ENCODE measurements at places on chromosomes 7 and 10. TPM values are rescaled to one million over a fixed set of nuclear protein-coding genes. Genes with fewer than 3 reads are reported as not detected.

DNA sequence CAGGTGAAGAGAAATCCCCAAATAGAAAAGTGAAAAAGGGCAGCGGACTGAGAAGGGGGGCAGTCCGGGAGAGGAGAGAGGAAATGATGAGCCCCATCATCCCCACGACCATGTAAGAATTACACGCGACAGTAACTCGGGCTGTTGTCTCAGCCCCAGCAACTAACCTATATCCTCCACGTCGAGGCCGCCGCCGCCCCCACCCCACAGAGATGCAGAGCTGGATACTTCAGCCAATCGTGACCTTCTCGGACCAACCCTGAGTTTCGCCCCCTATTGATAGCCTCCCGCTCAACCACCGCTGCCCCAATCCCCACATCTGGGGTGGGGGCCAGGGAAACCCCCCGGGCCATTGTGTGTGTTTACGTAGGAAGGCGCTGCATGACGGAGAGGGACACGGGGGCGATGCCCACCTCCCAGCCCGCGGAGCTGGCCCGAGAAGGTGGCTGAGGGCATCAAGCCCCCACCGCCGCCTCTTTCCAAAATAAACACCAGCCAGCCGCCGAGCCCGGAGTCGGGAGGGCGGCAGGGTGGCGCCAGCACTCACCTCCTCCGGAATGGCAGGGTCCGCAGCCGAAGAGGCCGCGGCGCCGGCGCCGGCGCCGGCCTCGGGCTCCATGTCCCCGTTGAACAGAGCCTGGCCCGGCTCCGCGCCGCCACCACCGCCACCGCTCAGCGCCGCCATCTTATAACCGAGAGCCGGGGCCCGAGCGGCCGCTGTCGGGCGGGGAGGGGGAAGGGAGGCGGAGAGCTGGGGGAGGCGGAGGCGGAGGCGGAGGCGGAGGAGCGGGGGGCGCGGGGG is 509 bp downstream of the BRAF start:
- no peaks in the 10 kb centered on the region for H3K36me3 ChIP-seq
- H3K4me3 ChIP-seq = no peak overlapping the region
- no peaks in the 10 kb centered on the region for H3K27me3 ChIP-seq
- H3K27ac ChIP-seq = no peak overlapping the region

The FFAR4 gene
- polyA plus RNA-seq = not detected

DNA sequence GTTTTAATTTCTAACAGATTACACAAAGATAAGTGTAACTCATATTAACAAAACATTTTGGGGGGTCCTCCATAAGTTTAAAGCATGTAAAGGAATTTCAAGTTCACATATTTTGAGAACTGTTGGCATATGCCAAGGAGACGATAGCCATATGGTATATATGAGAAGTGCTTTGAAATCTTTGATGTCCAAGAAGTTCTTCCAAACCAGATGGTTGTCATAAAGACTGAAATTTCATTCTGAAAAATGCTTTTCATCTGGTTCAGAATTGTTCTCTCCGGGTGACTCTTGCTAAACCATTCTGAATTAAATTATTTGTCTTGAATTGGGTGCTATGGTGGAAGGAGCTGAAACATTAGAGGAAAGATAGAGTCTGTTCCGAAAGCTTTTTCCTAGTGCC is 513.0 kb upstream of the AKR1E2 start:
- no peak overlapping the region for H3K27ac ChIP-seq
- no peaks in the 10 kb centered on the region for H3K36me3 ChIP-seq
- H3K4me1 ChIP-seq = no peaks in the 10 kb centered on the region
- H3K27me3 ChIP-seq = peaks cover 8% of the 10 kb centered on the region
- no peak overlapping the region for H3K4me3 ChIP-seq

GRCh38 chr7:80218723-80219122 is 84.1 kb downstream of the GNAI1 start:
- no peaks in the 10 kb centered on the region for H3K4me1 ChIP-seq
- no peak overlapping the region for H3K4me3 ChIP-seq
- no peak overlapping the region for H3K27ac ChIP-seq
- H3K27me3 ChIP-seq = no peaks in the 10 kb centered on the region
- H3K36me3 ChIP-seq = no peaks in the 10 kb centered on the region
- DNase-seq = no peak

DNA sequence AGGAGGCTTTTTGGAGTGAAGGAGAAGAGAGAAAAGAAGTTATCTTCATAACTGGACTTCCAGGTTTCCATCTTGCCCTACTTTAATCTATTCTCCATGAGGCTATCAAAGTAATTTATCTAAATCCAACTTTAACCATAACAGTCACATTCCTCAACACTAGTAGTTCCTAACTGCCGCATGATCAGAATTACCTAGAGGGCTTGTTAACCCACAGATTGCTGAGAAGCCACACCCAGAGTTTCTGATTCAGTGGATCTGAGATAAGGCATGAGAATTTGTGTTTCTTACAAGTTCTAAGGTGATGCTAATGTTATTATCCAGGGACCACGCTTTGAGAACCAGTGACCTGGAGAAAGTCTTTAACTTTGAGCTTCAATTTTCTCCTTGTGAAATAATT is 8.3 kb upstream of the COL1A2 start:
- no peaks in the 10 kb centered on the region for H3K27me3 ChIP-seq
- H3K4me3 ChIP-seq = no peak overlapping the region
- no peak overlapping the region for H3K27ac ChIP-seq
- no peak for DNase-seq
- H3K36me3 ChIP-seq = no peaks in the 10 kb centered on the region
- no peaks in the 10 kb centered on the region for H3K4me1 ChIP-seq

DNA sequence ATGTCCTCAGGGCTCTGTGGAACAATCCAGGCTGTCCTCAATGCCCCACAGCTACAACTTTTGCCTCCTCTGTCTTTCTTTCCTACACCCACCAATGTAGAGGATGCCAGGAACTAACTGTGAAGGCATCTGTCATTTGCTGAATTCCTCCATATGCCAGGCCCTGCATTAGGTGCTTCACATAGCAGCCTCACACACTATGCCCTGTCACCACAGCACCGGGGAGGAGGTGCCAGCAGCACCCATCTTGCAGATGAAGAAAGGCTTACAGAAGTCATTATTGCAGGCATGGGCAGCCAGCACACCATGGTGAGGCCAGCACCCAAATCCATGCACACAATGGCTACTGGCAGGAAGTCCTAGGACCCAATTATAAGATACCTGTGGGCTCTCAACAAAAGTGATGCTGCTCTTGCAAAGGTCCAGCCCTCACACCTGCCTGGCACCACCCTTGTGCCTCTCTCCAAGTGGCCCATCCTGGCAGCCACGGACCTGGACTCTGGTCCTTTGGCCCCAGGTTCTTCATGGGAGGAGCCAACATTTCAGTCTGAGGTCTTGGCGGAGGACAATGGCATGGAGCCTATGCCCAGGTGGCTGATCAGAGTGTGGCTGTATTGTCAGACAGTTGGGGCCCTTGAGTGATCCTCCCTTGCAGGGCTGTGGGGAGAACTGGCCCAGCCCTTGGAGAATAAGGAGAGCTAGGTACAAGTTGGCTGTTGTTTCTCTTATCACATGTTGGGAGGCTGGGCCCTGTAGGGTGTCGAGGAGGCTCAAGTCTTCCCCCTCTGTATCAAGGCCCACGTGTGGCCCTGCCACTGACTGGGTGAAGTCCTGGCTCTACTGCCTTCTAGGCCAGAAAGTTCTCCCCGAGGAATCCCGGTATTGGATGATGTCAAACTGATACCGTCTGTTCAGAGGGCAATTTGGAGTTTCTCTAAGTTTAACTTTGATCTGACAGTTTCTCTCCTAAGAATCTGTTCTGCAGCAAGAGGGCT is 14.4 kb upstream of the MYL7 start:
- no peak overlapping the region for H3K4me3 ChIP-seq
- no peak for DNase-seq
- no peak overlapping the region for H3K27ac ChIP-seq
- H3K27me3 ChIP-seq = no peaks in the 10 kb centered on the region

DNA sequence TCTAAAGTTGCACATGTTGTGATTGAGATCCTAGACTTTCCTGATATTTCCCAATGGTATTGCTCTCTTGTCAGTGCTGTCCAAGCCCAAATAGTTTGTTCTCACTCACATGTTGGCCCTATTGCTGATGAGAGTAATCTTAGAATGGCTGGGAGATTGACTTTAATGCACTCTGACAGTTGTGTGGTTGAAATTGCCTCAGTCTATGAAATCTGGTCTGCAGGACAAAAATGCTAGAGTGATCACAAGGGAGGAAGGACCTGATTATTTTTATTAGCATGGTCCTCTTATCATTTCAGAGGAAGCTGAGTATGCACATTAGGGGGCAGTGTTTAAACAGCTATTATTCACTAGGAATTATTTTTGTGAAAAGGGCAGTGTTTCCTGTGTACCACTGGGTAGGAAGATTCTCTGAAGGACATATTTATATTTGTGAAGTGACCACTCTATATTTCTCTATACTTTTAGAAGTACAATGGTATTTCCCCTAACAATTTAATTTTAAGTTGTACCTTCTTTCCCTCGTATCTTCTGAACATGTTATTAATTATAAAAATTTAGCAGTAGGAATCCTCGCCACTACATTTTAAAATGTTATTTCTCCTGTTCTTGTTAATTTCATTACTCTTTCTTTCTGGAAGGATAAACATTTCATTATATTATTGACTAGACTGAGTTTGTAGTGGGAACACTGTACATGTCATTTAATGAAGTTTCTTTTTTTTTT is 64.4 kb downstream of the SUGCT start:
- no peaks in the 10 kb centered on the region for H3K36me3 ChIP-seq
- no peak overlapping the region for H3K27ac ChIP-seq
- H3K27me3 ChIP-seq = peaks cover 15% of the 10 kb centered on the region
- no peak overlapping the region for H3K4me3 ChIP-seq
- no peaks in the 10 kb centered on the region for H3K4me1 ChIP-seq

DNA sequence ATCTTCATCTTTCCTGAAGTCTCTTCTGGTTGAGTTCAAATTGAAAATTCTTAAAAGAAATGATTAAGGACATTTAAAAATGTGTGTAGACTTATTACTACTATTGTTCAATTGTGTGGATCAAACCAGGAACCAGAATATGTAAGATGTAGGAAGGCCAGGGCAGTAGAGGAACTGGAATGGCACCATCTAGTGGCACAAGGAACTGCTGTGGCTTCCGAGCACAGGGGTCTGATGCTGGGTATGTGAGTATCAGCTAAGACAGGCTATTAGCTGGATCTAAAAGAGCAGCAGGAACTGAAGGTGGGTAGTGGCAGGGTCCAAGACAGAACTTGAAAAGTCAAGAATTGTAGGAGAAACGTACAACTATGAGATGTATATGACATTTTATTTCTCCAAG is 247.3 kb downstream of the SEMA3A start:
- H3K4me3 ChIP-seq = no peak overlapping the region
- no peaks in the 10 kb centered on the region for H3K36me3 ChIP-seq
- no peak for DNase-seq
- no peaks in the 10 kb centered on the region for H3K27me3 ChIP-seq
- H3K27ac ChIP-seq = no peak overlapping the region

The FAM25G gene
- not detected for polyA plus RNA-seq

DNA sequence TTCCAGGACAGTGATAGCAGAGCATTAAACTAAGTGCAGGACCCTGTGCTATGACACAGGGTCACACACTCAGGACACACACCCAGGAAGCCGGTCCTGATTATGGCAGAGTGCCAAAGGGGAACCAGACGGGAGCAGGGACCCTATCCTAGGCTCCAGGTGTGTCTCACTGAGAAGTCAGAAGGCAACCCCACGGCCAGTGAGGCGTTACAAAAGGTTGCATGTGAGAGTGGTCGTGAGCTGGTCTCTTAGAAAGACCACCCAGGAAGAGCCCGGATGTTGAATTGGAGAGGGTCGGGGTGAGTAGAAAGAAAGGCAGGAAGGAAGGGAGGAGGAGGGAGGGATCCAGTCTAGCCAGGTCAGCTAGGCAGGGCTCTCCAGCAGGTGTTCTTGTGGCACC is 31.0 kb downstream of the FRMPD2 start:
- no peak for DNase-seq
- peaks cover 16% of the 10 kb centered on the region for H3K27me3 ChIP-seq
- H3K4me1 ChIP-seq = no peaks in the 10 kb centered on the region
- no peak overlapping the region for H3K4me3 ChIP-seq
- no peaks in the 10 kb centered on the region for H3K36me3 ChIP-seq

DNA sequence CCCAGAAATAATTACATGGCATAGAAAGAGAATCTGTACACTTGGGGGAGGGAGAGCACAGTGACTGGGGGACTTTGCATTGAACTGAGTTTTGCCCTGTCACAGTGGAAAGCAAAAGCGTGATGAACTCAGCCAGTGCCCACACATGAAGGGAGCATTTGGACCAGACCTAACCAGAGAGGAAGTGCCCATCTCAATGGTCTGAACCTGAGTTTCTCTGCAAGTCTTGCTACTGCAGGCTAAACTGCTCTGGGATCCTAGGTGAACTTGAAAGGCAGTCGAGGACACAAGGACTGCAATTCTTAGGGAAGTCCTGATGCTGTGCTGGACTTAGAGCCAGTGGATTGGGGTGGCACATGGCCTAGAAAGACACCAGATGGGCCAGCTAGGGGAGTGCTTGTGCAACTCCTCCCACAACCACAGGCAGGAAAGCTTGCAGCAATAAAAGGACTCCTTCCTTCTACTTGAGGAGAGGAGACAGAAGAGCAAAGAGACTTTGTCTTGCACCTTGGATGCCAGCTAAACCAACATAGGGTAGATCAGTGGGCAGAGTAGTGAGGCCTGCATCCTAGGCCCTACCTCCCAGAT is 259.0 kb downstream of the GRM8 start:
- no peaks in the 10 kb centered on the region for H3K4me1 ChIP-seq
- H3K36me3 ChIP-seq = no peaks in the 10 kb centered on the region
- no peak overlapping the region for H3K4me3 ChIP-seq

GRCh38 chr7:17302575-17303142 is 4.2 kb downstream of the AHR start:
- peaks cover 34% of the 10 kb centered on the region for H3K4me1 ChIP-seq
- H3K27me3 ChIP-seq = no peaks in the 10 kb centered on the region
- H3K27ac ChIP-seq = no peak overlapping the region
- peaks cover 8% of the 10 kb centered on the region for H3K36me3 ChIP-seq
- peak; percentile 35 for DNase-seq
- H3K4me3 ChIP-seq = peak overlapping the region; percentile 61

DNA sequence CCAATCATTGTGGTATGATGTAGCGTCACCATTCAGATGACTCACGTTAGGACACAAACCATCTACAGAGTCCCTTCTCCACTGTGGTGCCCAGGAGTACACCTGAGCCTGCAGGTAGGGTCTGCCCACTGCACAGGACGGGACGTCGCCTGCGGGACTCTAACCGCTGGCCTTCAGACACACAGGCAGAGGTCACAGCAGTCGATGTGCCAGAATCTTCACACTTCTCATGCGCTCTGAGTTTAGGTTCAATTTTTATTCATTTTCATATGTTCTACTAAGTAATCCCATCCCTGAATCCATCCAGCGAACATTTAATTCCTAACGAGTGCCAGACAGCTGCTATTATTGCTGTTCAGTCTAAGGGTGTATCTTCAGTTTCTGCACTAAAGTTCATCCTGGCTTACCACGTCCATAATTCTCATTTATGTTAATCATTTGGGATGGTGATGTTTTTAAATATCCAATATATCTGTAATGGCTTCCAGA is 73.3 kb downstream of the CXCL12 start:
- H3K36me3 ChIP-seq = peaks cover 7% of the 10 kb centered on the region
- peaks cover 39% of the 10 kb centered on the region for H3K27me3 ChIP-seq
- H3K4me3 ChIP-seq = no peak overlapping the region
- no peak overlapping the region for H3K27ac ChIP-seq
- H3K4me1 ChIP-seq = peaks cover 7% of the 10 kb centered on the region

All from naive B cell (primary cell).